ENCODE measurements at places on chromosomes 2 and 18. TPM values are rescaled to one million over a fixed set of nuclear protein-coding genes. Genes with fewer than 3 reads are reported as not detected.

The CDH19 gene
- total RNA-seq = not detected

DNA sequence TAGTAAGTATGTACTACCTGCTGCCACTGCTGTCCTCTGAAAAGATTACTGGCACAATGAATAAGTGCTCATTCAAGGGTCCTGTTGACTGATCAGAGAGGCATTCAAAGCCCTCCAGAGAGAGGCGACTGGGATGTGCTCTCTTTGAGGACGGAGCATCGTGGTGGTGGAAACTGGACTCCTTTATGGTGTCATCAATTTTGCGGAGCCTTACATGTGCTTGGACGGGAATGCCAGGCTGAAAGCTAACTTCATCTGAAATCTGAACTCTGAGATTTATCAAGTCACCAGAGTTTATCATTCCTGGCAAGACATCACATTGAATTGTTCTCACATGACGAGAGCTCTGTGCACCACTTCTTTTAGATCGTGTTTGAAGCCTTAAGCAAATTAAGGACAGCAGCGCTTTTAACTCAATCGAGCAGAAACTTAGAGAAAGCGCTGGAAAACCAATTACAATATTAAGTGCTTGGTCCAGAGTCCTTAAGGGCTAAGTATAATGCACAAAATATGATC, 138.3 kb downstream of the NCK2 start:
- no peak for DNase-seq

The SH3RF3 gene
- 0.23 TPM for total RNA-seq

- no peak for DNase-seq
Observed at GRCh38 chr2:73823916-73824523, 4.7 kb upstream of the STAMBP start.

GRCh38 chr2:218727502-218728165, 17.0 kb downstream of the TTLL4 start:
- no peak for DNase-seq

The MAPK4 gene
- not detected for total RNA-seq

- no peak for DNase-seq
Observed at GRCh38 chr2:36482576-36483214, 115.3 kb downstream of the FEZ2 start.

The IAH1 gene
- 69.2 TPM for total RNA-seq

DNA sequence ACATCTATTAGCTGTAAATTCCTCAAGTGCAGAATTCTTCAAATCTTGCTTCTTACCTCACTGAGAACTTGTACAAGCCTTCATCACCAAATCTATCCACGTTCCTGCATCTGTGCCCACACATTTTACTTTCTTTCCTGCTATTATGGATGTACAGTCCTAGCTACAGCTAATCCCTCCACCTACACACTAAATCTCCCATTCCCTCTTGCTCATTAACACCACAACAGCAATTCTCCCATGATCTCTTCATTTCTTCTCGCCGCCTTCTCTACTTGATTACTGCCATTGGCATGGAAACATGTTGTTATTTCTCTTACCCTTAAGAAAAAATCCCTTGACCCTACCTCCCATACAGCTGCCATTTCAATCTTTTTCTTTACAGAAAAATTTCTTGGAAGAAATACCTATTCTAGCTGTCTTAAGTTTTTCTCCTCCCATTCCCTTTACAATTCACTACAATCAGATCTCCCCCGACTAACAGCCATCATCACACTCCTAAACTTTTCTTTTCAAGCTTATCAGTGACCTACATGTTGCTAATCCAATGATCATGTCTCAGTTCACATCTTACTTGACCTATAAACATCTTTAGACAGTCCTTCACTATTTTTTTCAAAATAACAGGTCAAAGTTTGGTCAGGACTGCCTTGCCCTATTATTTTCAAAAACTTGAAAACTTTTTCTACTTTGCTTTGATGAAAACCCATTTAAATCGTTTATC, 41.0 kb downstream of the ROCK2 start:
- DNase-seq = no peak

DNA sequence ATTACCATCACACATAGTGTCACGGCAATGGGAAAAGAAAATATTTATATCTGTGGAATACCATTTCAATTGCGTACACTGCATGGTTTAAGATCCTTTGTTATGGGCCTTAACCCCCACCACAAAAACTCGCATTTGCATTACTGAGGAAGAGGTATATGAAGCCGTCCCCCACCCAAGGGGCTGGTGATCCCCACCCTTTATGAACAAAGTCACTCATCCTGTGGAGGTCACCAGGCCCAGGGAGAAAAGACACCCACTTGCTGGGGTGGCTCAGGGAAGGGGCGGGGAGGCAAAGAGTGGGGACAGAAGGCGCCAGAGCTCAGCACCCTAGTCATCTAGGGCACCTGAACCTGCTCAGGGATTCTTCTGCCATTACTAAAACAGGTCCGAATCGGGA, 133.8 kb downstream of the ZNF516 start:
- no peak for DNase-seq

DNA sequence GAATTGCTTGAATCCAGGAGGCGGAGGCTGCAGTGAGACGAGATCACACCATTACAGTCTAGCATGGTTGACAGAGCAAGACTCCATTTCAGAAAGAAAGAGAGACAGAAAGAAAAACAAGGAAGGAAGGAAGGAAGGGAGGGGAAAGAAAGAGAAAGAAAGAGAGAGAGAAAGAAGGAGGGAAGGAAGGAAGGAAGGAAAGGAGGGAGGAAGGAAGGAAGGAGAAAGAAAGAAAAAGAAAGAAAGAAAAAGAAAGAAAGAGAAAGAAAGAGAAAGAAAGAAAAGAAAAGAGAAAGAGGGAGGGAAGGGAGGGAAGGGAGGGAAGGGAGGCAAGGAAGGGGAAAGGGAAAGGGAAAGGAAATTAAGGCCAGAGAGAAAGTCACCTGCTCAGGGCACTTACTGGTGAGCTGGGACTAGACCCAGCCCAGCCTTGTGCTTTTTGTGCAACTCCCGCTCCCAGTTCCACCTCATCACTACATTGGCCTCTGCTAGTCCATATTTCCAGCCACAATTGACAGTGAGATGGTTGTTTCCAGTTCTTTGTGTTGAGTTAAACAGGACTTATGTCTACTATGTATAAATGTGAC, 35.7 kb downstream of the MOGAT1 start:
- DNase-seq = no peak

- no peak for DNase-seq
Observed at GRCh38 chr2:161112908-161113307, 47.3 kb upstream of the TANK start.

DNA sequence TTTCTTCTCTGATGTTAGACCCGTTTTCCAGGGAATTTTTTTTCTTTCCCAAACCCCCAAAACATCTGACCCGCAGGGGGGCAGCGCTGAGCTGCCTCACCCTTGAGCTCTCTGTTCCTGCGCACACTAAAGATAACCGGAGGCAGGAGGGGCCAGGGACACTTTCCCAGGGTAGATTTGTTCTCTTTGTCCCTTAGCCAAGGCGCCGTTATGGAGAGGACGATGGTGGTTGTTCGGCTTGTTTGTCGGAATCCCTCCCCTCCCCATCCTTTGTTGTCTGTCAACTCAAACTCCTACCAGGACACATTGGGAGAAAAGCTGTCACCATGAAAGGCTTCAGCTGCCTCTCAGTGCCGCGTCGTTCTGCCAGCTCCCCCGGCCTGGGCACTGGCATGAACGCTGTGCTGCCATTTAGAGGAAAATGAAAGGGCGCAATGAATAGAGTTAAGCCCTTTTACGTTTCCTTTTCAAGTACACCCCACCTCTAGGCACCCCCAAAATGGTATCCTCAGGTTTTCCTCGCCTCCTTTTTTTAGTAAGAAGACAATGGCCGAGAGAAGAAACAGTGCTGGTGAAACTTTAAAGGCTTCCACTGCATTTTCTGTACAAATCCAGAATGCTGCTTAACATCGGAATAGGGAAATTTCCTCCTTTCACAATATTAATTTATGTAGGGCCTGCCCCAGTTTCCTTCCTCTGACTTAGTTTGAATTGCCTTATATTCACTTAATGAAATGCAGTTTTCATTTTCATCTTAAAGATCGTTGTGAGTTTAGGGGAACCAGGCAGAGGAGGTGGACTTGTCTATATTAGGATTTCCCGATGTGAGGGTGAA, 62.1 kb downstream of the RND3 start:
- DNase-seq = no peak

The PRSS56 gene
- total RNA-seq = not detected

The FOXI3 gene
- not detected for total RNA-seq
